ENCODE measurements at places on chromosomes 2 and 18.

DNA sequence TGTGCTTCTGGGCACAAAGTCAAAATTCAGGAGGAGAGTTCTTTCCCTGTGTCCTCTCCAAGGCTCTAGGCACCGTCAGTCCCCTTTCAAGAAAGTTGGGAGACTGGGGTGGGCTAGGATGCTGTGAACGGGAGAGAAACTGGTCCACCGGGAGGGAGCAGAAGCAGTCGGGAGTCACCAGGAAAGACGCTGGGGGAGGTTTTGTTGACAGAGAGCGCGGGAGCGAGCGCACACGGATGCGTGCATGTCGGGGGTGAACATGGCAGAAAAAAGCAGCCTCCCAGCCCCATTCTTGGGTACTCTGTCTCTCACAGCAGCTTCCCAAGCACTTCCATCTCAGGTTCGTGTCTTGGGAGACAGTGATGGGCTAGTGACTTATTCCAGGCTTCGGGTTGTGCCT is 97.1 kb upstream of the PXDN start:
- DNase-seq: no peak

- DNase-seq: no peak
Measured at GRCh38 chr2:30987566-30987965, 150.7 kb downstream of the GALNT14 start.

GRCh38 chr18:58391231-58391825 is 237.6 kb downstream of the ALPK2 start:
- no peak for DNase-seq

DNA sequence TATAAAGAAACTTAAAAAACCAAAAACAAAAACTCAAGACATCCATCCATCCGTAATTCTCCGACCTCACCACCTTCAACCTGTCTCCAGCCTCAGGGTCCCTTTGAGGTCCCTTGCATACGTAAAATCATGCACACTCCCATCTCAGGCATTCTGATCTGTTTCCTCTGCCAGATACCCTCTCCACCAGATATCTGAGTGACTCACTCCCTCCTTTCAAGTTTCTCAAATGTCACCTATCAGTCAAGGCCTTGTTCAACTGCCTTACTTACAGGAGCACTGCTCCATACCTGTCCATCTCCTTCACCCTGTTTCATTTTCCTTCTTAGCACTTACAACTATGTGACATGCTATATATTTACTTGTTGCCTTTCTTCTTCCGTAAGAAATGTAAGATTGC is 369.3 kb downstream of the NBAS start:
- no peak for DNase-seq

GRCh38 chr18:59623456-59624368 is 73.5 kb downstream of the CCBE1 start:
- DNase-seq: no peak

DNA sequence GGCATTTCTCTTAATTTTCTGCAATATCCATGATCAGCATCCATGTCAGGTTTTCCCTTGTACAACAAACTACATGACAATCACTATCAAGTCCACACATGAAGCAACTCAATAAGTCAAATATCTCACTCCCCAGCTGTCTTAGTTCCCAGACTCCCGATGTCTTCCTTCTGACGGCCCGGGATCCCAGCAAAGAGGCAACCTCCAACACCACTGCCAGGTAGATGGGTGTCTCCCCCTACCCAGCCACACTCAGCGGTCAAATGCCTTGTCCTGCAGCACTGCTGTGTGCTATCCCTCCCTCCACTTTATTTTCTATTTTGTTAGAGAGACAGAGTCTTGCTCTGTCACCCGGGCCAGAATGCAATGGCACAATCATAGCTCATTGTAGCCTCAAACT is 23.3 kb downstream of the TRABD2A start:
- DNase-seq: no peak

- DNase-seq: no peak
Measured at GRCh38 chr2:71798266-71799012, 345.1 kb downstream of the DYSF start.

DNA sequence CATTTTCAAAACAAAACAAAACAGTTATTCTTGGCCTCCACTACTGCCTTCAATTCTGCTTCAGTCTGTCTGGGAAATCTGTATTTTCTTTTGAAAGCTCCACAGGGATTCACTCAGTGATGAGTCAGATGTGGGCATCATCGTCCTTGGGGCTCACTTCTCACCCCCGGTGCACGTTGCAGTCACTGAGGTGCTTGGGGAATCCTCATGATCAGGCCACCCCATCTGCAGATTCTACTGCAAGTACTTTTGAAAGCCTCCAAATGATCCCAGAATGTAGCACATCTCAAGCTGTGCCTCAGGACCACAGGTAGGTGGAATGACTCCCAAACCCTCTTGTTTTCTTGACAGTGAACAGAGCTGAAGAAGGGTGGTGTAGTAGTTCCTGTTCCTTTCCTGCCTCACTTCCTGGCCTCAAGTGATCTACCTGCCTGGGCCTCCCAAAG is 34.3 kb downstream of the LPIN2 start:
- DNase-seq: no peak

GRCh38 chr2:180553094-180553715 is 427.2 kb upstream of the UBE2E3 start:
- no peak for DNase-seq

- no peak for DNase-seq
Measured at GRCh38 chr18:74477771-74478170, 18.4 kb upstream of the CNDP2 start.

DNA sequence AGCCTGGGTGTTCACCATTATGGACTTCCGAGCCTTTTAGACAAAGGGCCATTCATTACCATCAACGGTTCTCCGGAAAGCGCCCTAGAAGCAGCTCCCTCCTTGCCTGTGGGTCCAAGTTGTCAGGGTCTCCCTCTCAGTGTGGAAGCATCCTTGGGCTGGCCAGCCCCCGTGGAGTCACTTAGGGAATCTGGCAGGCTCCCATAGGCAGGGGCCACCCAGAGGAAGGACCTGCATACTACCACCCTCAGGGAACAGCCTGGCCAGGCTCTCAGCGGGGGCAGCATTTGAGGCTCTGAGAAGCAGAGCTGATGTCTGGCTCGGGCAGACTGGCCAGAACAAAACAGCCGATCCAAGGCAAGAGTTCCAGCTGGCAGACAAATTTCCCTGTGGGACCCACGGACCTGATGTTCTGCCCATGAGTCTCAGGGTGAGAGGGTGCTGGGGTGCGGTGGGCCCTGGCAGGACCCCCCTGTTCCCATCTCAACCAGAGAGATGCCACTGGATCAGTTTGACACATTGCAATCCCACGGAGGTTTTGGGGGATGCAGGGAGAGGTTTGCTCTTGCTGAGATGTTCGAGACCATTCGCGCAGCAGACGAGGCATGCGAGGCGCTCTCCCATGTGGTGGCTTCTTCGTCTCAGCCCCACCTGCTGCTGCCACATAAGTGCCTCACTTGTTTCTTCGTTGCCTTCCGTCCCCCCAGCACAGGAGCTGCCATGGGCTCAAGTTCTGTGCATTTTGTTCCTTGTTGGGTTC is 56.9 kb downstream of the ACKR3 start:
- DNase-seq: no peak

DNA sequence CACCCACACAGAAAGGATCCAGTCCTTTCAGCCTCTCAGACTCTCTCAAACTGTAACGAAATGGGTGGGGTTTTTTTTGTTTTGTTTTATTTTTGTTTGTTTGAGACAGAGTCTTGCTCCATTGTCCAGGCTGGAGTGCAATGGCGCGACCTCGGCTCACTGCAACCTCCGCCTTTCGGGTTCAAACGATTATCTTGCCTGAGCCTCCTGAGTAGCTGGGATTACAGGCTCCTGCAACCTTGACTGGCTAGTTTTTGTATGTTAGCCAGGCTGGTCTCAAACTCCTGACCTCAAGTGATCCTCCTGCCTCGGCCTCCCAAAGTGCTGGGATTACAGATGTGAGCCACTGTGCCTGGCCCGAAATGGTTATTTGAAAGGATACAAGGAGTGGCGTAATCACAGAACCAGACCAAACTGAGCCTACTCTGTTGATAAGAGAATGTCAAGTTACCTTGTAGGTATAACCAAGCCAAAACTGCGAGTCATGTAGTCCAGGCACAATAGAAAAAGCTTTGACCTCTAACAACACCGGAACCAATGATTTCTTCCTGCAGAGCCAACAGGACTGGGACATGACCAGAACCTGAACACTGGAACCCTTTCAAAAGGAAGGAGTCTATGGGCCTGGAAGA is 72.5 kb downstream of the NCAPH start:
- no peak for DNase-seq

DNA sequence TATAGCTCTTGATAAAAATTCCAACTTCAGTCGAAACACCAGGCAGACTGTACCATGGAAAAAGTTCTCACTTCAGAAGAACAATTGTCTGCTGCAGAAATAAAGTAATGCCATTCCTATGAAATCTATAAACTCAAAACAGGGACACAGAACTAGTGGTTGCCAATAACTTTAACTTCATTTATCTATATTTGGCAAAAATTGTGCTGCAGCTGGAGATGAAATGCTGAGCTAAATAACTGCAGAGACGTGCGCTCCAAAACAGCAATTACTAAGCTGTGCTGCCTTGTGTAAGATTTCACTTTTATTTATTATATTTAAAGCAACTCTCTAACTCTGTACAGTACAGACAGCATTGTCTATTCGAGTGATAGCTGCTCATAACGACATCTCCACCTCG is 540.1 kb upstream of the ID2 start:
- DNase-seq: no peak

- no peak for DNase-seq
Measured at GRCh38 chr2:53939656-53940055, 31.1 kb downstream of the PSME4 start.

DNA sequence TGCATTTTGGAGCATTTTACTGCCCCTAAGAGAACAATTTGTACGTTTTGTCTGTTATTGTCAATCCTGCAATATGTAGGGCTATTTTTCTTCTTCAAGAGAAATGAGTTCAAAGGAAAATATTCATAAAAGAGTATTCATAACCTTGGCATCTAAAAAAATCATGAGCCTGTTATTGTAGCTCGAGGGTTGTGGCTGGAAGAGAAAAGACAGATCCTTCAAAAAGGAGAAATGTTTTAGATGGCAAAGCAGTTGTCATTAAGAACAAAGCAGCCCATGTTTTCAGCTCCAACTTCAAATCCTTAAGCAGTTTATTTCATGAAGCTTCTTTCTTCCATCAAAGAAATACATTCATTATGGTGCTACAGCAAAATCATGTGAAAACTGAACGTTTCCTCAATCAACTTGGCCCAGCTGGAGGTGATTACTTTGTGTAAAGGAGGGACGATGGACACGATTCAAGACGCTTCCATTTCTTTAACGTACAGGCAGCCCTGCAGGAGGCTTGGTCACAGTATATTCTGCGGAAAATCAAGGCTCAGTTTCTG is 31.4 kb downstream of the QPCT start:
- no peak for DNase-seq

All from KG1 (cell line).